ENCODE measurements at places on chromosomes 13 and 19.

- no peaks in the 10 kb centered on the region for H3K4me1 ChIP-seq
- no peak overlapping the region for H3K27ac ChIP-seq
- peaks cover 5% of the 10 kb centered on the region for H3K27me3 ChIP-seq
Measured at GRCh38 chr19:18633321-18633720, 3.5 kb upstream of the KLHL26 start.

DNA sequence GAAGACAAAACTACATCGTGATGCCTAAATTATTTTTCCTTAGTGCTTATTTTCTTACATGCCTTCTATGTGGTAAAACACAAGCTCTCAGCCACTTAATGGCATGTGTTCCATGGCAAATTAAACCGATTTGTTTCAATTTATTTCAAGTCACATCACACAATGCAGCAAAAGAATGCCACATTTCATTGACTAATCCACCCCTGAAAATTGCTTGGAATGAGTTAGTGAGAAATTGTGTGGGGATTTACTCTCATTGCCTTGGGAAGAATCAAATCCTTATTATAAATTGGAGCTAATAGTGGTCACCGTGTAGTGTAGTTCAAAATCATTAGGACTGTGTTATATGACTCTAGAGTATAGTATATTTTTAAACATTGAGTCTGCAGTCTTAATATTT is 485.5 kb upstream of the KLHL1 start:
- no peak overlapping the region for H3K27ac ChIP-seq
- H3K36me3 ChIP-seq, result no peaks in the 10 kb centered on the region
- no peaks in the 10 kb centered on the region for H3K27me3 ChIP-seq
- no peaks in the 10 kb centered on the region for H3K4me1 ChIP-seq
- DNase-seq, result no peak

DNA sequence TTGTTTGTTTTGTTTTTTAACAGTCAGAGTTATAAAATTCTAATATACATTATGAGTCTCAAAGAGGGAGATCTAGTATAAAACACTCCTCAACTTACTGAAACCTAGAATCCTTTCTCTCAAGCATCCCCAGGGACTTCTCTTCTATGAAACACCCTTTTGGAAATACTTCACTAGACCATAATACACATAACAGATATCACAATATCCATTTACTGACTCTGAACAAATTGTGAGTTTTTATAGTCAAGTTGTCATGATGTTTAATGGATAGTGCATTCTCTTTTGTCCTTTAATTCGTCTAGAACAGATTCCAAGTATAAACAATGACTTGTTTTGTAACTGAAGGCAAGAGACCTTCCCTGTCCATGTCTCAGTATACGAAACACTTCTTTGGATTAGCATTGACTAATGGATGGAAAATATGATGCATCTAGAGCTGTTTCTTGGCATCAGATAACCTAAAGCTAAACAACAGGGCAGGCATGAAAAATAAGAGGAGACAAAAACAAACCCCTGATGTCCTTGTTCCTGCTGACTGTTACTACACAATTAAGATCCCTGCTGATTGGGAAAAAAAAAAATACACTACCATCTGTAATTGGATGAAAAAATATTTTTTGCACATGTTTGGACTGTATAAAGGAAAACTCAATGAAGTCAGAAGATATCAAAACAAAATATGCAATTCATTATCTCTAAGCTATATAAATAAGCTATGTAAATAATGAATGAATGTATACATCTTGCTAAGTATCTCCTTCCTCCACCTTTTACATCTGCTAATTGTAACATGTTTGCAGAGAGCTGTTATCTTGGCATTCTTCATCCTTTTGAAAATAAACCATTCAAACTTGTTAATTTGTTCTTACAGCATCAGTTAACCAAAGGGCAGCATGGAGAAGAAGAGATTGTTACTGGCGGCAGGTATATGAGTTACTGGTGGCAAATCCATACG is 214.2 kb downstream of the LACC1 start:
- no peak overlapping the region for H3K4me3 ChIP-seq
- no peaks in the 10 kb centered on the region for H3K36me3 ChIP-seq
- no peak overlapping the region for H3K27ac ChIP-seq
- DNase-seq, result peak; percentile 6

GRCh38 chr13:74027161-74027779 is 106.9 kb downstream of the KLF12 start:
- no peaks in the 10 kb centered on the region for H3K36me3 ChIP-seq
- peaks cover 52% of the 10 kb centered on the region for H3K4me1 ChIP-seq
- peak overlapping the region; percentile 85 for H3K27ac ChIP-seq
- no peaks in the 10 kb centered on the region for H3K27me3 ChIP-seq
- H3K4me3 ChIP-seq, result peak overlapping the region; percentile 8

DNA sequence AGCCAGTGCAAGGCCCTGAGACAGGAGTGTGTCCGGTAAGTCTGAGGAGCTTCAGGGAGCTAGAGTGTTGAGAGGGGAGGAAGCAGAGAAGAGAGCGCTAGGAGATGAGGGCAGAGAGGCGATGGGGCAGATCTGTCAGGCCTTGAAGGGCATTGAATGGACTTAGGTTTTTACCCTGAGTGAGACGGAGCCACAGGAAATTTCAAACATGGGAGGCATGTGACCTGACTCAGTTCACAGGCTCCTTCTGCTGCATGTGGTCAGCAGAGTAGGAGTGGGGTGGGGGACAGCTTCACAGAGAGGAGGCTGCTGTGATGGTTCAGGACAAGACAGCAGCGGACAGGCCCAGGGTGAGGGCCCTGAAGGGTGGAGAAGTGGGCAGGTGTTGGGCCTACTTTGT is 2.5 kb upstream of the FAM98C start:
- H3K36me3 ChIP-seq, result no peaks in the 10 kb centered on the region
- H3K4me1 ChIP-seq, result no peaks in the 10 kb centered on the region
- H3K27me3 ChIP-seq, result no peaks in the 10 kb centered on the region
- DNase-seq, result no peak
- H3K4me3 ChIP-seq, result no peak overlapping the region

GRCh38 chr13:93183302-93183701 is 43.3 kb upstream of the GPC6 start:
- H3K4me3 ChIP-seq, result no peak overlapping the region
- no peak overlapping the region for H3K27ac ChIP-seq
- H3K27me3 ChIP-seq, result no peaks in the 10 kb centered on the region
- DNase-seq, result no peak
- H3K36me3 ChIP-seq, result no peaks in the 10 kb centered on the region

- no peak overlapping the region for H3K4me3 ChIP-seq
- peaks cover 5% of the 10 kb centered on the region for H3K4me1 ChIP-seq
- no peaks in the 10 kb centered on the region for H3K36me3 ChIP-seq
- H3K27me3 ChIP-seq, result no peaks in the 10 kb centered on the region
Measured at GRCh38 chr13:77779552-77780272, 82.2 kb downstream of the SLAIN1 start.

DNA sequence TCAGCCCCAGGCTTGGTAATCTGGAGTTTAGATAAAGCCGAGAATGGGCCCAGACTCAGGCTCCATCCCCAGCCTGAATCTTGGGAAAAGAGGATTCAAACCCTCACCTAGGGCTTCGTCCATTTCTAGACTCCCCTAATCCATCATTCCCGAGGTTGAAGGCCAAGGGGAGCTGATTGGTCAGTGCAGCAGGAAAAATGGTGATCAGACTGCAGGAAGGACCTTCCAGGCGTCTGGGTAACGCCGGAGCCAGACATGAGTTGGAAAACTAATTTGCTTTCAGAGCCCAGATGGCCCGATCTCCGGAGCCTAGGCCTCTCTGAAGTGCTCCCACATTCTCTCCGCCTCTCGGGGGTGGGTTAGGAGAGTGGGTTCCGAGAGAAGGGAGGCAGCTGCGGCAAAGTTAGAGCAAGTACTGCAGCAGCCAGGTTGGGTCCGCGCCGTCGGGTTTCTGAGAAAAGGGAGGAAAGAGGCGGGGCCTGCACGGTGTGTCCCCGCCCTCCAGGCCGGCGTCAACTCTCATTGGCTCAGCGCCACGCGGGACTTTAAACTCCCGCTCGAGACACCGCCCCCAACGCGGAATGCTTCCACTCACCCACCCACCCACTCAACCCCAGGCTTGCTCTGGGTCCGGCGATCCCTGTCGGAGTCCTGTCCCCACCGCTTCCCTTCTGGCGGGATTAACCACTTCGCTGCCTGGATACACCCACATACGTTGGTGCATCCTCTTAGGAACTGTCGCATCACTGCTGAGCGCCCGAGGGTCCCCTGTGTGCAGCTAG is 788 bp upstream of the RTBDN start:
- no peaks in the 10 kb centered on the region for H3K36me3 ChIP-seq
- H3K4me1 ChIP-seq, result no peaks in the 10 kb centered on the region
- peaks cover 50% of the 10 kb centered on the region for H3K27me3 ChIP-seq
- DNase-seq, result peak; percentile 40

- H3K27ac ChIP-seq, result peak overlapping the region; percentile 88
- H3K4me1 ChIP-seq, result peaks cover 6% of the 10 kb centered on the region
- H3K27me3 ChIP-seq, result no peaks in the 10 kb centered on the region
- peak overlapping the region; percentile 76 for H3K4me3 ChIP-seq
- peaks cover 17% of the 10 kb centered on the region for H3K36me3 ChIP-seq
Measured at GRCh38 chr19:12139269-12139668, 881 bp downstream of the ZNF20 start.

All from cardiac muscle cell (in vitro differentiated cells and primary cell).